ENCODE measurements at places on chromosomes 7 and 10. TPM values are rescaled to one million over a fixed set of nuclear protein-coding genes. Genes with fewer than 3 reads are reported as not detected.

GRCh38 chr10:63866747-63867140 is 345.5 kb downstream of the REEP3 start:
- DNase-seq = no peak

PKD2L1 gene
- total RNA-seq = not detected

DNA sequence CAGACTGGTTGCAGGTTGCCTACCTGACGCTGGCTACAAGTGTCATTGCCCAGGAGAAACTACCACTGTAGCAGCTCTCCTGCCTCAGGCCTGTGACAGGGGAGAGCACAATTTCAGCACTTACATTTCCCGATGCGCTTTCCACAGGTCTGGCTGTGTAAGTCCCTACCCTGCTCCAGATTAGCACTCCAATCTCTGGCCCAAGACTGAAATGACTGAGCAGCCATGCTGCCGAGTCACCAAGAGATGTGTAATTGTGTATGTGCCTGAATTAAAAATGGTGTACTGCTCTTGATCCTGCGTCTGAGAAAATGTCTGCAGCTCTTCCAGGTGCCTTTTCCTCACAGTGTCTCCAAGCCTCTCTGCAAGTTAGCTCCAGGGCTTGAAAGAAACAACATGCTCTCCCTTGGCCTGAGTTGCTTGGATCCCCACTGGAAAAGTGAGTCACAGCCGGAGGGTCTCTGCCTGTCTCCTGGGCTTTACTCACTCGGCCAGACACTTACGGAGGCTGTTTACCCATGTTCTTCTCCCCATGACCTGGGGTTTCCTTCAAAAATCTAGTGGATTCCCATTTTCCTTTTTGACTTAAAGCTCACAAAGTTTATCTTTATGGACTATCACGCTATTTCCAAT is 1001.7 kb upstream of the KCND2 start:
- no peak for DNase-seq

DNA sequence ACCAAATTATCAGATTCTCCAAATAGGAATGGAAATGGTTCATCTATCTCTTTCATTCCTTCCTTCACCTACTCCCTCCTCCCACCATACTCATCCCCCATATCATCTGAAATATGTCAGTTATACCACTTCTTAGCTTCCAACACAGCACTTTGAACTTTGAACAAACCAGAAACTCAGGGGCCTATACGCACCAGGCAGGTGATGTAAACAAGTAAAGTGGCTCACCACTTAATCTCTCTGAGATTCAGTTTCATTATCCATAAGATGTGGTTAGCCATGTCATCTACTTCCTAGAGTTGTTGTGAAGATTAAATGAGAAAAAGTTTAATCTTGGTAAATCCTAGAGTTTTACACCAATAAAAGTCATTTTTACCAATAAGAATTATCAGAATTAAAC is 65.9 kb upstream of the LRRN3 start:
- DNase-seq = no peak

- DNase-seq = no peak
Measured at GRCh38 chr10:109030581-109031210, 892.6 kb downstream of the XPNPEP1 start.

UTF1 gene
- not detected for total RNA-seq

DNA sequence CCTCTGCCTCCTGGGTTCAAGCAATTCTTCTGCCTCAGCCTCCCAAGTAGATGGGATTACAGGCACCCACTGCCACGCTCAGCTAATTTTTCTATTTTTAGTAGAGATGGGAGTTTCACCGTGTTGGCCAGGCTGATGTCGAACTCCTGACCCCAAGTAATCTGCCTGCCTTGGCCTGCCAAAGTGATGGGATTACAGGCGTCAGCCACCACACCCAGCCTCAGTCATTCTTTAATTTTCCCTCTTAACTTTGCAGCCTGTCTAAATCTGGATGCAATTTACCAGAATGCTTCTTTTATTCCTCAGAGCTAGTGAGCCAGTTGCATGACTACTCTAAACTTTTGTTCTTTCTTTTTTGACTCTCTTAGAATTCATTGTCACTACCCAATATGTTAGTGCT is 90.5 kb upstream of the CSTF2T start:
- DNase-seq = no peak

ACSL5 gene
- 5.2 TPM for total RNA-seq

DNA sequence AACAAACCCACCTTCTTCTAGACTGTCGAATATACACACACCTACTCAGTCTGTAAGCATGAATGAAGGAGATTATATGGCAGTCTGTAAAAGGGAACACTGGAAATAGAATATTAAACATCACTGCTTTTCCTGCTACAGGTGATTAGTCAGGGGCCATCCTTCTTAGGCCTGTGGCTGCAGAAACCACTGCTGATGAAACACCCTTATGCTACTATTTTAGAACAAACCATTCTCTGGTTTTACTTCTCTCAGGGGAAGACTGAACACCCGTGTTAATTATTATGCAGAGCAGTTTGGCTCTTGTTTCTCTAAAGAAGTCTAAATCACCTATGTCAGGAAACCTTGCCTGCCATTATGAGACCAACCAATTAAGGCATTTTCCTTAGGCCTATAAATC is 351.1 kb upstream of the KLF6 start:
- DNase-seq = no peak

- DNase-seq = no peak
Measured at GRCh38 chr7:3432911-3433310, 131.9 kb downstream of the SDK1 start.

DNA sequence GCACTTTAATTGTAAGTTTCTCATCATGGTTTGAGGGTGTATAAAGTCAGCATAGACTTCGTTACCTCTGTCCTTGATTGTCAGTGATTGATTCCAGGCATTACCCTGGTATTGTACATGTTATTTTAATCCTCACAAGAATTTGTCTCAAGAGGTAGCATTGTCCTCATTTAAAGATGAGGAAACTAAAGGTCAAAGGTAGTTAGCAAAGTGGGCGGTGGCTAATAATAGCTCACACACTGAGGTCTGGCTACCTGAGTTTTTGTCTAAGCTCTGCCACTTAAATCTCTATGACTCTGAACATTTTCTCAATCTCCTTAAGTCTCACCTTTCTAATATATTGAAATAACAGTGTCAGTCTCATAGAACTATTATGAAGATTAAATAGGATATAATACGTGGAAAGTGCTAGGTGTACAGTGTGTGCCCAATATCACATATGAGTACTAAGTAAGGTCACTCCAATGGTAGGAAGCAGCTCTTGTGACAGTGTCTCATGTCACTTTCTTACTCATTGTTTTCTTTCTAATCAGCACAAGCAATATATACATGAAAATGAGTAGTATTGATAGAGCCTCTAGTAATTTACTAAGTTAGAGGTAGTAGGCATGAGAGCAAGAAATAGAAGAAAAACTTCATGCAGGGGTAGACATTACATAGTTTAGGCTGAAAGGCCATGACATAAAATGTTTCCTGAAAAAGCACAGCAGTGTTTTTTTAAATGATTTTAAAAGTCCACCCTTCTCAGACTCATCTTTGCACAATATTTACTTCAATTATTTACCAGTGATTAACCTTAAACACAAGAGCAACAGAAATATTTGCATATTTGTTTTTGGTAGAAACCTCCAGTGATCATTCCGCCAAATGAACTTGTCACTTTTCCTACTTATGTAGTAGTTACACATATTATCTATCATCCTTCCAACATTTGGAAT is 21.0 kb downstream of the AHR start:
- DNase-seq = no peak

GRCh38 chr7:21463524-21463923 is 35.6 kb downstream of the SP4 start:
- DNase-seq = no peak

HGF gene
- 0.79 TPM for total RNA-seq

DNA sequence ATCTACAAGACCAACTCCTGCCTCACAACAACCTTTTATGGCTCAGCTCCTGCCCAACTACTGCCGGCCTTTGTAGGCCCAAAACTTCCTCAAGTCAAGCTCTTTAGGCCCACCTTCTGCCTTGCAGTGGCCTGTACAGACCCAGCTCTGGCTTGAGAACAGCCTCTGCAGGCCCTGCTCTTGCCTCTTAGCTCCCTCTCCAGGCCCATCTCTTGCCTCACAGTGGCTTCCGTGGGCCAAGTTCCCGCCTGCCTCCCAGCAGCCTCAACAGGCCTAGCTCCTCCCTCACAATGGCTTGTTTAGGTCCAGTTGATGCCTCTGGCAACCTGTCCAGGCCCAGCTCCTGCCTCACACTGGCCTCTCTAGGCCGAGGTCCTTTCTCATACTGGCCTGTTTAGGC is 32.4 kb upstream of the VKORC1L1 start:
- DNase-seq = no peak

EEPD1 gene
- 2.3 TPM for total RNA-seq

DNA sequence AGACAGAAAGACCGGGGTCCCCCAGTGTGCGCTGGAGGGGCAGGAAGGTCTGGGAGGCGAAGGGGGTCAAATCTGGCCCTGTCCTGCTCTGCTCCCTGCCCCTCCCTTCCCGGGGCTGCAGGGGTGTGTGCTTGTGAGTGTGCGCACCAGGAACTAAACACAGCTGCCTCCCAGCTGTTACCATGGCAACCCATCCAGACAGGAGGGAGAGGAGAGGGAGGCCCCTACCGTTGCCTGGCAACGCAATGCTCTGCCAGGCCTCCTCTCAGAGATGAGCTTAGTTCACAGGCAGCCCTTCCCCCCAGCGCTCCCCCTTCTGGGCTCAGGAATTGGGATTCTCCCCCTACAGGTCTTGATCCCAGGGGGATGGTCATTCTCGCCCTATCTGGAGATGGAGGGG is 6.1 kb downstream of the NYAP1 start:
- no peak for DNase-seq

Measured in esophagus squamous epithelium (tissue), 5 donors.